ENCODE measurements at places on chromosomes 5 and 9. TPM values are rescaled to one million over a fixed set of nuclear protein-coding genes. Genes with fewer than 3 reads are reported as not detected.

DNA sequence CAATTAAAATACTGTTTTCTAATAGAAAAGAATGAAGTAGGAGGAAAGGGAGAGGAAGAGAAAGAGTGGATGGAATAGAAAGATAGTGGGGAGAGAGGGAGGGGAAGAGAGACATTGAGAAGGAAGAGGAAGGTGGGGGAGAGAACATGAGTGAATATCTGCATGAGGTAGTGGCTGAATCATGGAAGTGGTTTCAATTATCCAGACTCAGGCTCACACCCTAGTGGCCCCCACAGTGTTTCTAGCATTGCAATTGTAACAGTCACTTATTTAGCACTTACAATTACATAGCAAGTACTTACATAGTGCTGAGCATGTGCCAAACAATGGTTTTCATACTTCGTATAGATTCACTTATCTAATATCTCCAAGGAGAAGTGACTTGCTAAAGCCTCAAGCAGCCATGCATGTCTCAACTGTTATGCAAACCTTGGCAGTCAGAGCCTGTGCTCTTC is 72.7 kb downstream of the CAST start:
- peak overlapping the region; percentile 83 for H3K27ac ChIP-seq
- H3K4me3 ChIP-seq, result peak overlapping the region; percentile 39
- DNase-seq, result no peak
- H3K4me1 ChIP-seq, result peaks cover 18% of the 10 kb centered on the region
- H3K36me3 ChIP-seq, result peaks cover 9% of the 10 kb centered on the region

- H3K27ac ChIP-seq, result peak overlapping the region; percentile 71
- H3K4me1 ChIP-seq, result peaks cover 20% of the 10 kb centered on the region
- H3K4me3 ChIP-seq, result no peak overlapping the region
- DNase-seq, result no peak
- H3K36me3 ChIP-seq, result peaks cover 14% of the 10 kb centered on the region
- no peaks in the 10 kb centered on the region for H3K27me3 ChIP-seq
These were observed 14.2 kb downstream of the ANXA1 start for GRCh38 chr9:73165911-73166310.

BARHL1 gene
- total RNA-seq, result not detected

DNA sequence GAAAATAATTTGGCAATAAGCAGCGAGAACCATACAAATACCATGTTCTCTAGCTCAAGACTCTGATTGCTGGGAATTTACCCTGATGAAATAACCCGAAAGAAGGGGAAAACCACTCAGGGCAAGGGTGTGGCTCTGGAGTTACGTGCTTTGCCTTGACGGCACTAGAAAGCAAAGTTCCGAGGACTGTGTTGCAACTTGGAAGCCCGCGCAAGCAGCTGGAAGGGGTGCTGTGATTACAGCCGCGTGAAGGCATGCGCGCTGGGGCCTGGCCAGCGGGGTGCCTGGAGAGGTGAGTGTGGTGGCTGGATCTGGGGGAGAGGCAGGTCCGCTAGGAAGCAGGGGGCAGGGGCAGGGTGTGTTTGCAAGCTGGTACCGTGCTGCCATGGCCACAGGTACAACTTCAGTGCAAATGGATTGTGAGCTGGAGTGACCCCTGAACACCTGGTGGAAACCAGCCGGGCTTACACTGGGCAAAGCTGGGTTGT is 52.6 kb upstream of the CNOT6 start:
- H3K27ac ChIP-seq, result no peak overlapping the region
- DNase-seq, result no peak
- peaks cover 24% of the 10 kb centered on the region for H3K27me3 ChIP-seq

GRCh38 chr9:79115176-79115575 is 456.6 kb upstream of the TLE4 start:
- DNase-seq, result no peak
- H3K36me3 ChIP-seq, result no peaks in the 10 kb centered on the region
- H3K4me1 ChIP-seq, result no peaks in the 10 kb centered on the region
- H3K4me3 ChIP-seq, result no peak overlapping the region
- no peaks in the 10 kb centered on the region for H3K27me3 ChIP-seq

DNA sequence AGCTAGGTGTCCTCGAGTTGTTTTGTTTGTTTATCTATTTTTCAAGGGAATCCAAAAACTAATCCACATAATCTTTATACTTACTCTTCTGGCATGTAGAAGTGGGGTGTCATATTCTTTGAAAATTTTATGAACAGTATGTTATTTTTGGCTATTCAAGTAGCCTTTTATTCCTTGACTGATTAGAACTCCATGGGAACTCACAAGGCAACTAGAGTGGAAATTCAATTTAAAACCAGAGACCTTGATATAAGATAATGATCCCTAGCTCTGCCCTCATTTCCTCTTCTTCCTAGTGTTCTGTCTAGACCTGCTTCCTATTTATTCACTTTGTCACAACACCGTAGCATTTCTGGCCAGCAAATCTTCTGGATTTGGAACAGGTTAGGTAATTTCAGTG is 1123.7 kb upstream of the C9orf72 start:
- H3K27me3 ChIP-seq, result no peaks in the 10 kb centered on the region
- H3K4me3 ChIP-seq, result no peak overlapping the region
- no peak for DNase-seq
- H3K4me1 ChIP-seq, result no peaks in the 10 kb centered on the region
- H3K36me3 ChIP-seq, result no peaks in the 10 kb centered on the region

GRCh38 chr9:114405294-114406034 is 17.7 kb upstream of the AKNA start:
- peaks cover 2% of the 10 kb centered on the region for H3K36me3 ChIP-seq
- peak; percentile 72 for DNase-seq
- H3K4me1 ChIP-seq, result peaks cover 19% of the 10 kb centered on the region
- peak overlapping the region; percentile 36 for H3K4me3 ChIP-seq

- peak; percentile 17 for DNase-seq
- H3K27me3 ChIP-seq, result no peaks in the 10 kb centered on the region
These were observed 98.9 kb downstream of the CSNK1G3 start for GRCh38 chr5:123610665-123611405.

CCDC69 gene
- total RNA-seq, result 74.7 TPM

DNA sequence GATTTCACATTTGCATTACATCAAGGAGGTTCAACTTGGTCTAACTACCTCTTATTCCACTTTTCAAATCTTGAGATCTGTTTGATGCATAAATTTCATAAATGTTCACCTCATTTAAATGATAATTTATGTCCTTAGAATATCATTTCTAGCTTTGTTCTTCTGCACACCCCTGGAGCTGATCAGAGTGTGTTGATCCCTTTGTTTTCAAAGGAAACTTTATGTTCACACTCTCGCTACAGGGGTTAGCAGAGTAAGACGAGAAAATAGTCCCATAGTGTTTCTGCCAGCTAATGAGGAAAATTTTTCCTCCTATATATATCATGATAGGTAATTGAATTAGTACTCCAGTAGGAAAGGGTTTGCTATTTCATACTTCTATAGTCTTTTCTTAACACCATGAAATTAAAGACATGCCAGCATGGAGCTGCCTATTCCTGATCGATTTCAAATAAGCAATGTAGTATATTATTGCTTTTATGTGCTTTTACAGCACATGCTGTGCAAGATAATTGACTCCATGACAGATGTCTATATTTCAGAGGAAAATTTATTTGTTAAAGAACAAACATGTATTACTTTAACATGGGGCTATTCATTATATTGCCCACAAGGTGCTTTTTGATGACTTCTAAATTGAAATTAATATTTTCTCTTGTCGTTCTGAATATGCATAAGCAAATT is 4.8 kb upstream of the PAM start:
- H3K4me1 ChIP-seq, result peaks cover 10% of the 10 kb centered on the region
- H3K36me3 ChIP-seq, result no peaks in the 10 kb centered on the region
- no peak for DNase-seq
- H3K27me3 ChIP-seq, result peaks cover 26% of the 10 kb centered on the region
- H3K27ac ChIP-seq, result no peak overlapping the region
- no peak overlapping the region for H3K4me3 ChIP-seq

PGM5 gene
- 0.40 TPM for total RNA-seq

- H3K27me3 ChIP-seq, result peaks cover 52% of the 10 kb centered on the region
- H3K36me3 ChIP-seq, result no peaks in the 10 kb centered on the region
These were observed 335.6 kb downstream of the ZSWIM6 start for GRCh38 chr5:61667525-61668218.

GRCh38 chr5:151406322-151406947 is 41.0 kb upstream of the SLC36A1 start:
- H3K27ac ChIP-seq, result no peak overlapping the region
- H3K4me3 ChIP-seq, result no peak overlapping the region
- no peak for DNase-seq
- H3K4me1 ChIP-seq, result no peaks in the 10 kb centered on the region
- H3K36me3 ChIP-seq, result no peaks in the 10 kb centered on the region

DNA sequence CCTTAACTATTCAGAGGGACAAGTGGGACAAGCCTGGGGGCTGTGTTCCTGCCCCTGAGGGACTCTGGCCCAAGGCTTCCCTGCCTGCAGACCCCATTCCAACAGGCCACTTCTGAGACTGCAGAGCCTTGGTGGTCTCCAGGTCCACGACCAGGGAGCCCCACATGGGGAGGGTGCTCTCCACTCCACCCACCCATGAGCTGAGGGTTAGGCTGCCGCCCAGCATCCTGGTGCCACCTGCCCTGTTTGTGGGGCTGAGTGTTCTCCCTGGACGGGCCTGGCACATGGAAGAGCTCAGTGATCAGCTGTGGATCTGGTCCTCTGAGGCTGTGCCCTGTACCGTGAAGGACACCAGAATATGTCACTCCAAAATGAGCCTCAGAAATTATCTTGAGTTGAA is 2.5 kb upstream of the ABO start:
- H3K36me3 ChIP-seq, result peaks cover 4% of the 10 kb centered on the region
- H3K4me1 ChIP-seq, result peaks cover 3% of the 10 kb centered on the region
- peaks cover 41% of the 10 kb centered on the region for H3K27me3 ChIP-seq
- DNase-seq, result no peak
- no peak overlapping the region for H3K4me3 ChIP-seq

LOX gene
- not detected for total RNA-seq

GRCh38 chr5:157670662-157671591 is at the start of gene C5orf52:
TSS of gene C5orf52 (plus strand) at chr5:157671533. CDS start at chr5:157671615, 82 bp downstream.
- H3K36me3 ChIP-seq, result no peaks in the 10 kb centered on the region
- no peak for DNase-seq
- H3K4me1 ChIP-seq, result peaks cover 21% of the 10 kb centered on the region
- H3K27ac ChIP-seq, result peak within 1 kb of the TSS; percentile 93
- peaks cover 10% of the 10 kb centered on the region for H3K27me3 ChIP-seq

DNA sequence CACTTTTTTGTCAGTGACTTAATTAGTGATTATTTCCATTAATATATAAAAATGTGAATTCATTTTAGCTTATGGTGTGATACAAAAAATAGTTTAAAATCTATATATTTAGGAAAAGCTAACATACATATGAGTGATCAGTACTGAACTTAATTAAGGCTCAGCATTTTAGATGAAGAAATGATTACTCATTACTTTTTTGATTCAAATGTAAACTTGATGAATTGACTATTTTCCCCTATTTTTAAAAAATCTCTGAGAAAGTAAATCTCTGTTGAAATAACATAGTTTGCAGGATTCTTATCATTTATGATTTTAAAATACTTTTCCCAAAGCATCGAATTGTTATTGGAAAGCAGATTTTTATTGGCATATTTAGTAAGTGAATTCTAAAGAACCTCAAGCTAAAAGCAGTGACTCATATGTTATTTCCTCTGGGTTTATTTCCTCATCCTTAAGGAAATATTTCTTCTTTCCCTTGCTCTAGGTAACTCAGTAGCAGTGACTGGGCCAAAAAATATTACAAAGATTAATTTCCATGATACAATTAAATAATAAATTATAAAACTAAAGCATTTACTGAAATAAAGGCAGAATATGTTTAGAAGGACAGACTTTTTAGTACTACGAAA is 290.6 kb downstream of the FER start:
- no peak overlapping the region for H3K4me3 ChIP-seq
- DNase-seq, result no peak
- no peaks in the 10 kb centered on the region for H3K36me3 ChIP-seq
- no peaks in the 10 kb centered on the region for H3K4me1 ChIP-seq
- no peak overlapping the region for H3K27ac ChIP-seq

DNA sequence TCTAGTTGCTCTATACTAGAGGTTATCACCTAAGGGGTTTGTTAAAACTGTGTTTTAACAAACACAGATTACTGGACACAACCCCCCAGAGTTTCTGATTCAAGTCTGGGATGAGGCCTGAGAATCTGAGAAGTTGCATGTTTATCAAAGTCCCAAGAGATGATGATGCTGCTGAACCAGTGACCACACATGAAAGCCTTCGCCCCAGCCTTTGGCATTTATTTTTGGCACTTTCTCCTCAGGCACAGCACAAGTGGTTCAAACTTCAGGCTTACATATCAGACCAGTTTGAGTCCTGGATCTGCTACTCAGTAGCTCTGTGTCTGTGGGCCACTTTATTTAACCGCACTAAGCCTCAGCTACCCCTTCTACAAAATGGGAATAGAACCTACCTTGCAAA is 407.2 kb upstream of the PIK3R1 start:
- no peaks in the 10 kb centered on the region for H3K36me3 ChIP-seq
- no peak for DNase-seq
- H3K27me3 ChIP-seq, result peaks cover 24% of the 10 kb centered on the region
- H3K4me1 ChIP-seq, result peaks cover 5% of the 10 kb centered on the region
- no peak overlapping the region for H3K27ac ChIP-seq

DNA sequence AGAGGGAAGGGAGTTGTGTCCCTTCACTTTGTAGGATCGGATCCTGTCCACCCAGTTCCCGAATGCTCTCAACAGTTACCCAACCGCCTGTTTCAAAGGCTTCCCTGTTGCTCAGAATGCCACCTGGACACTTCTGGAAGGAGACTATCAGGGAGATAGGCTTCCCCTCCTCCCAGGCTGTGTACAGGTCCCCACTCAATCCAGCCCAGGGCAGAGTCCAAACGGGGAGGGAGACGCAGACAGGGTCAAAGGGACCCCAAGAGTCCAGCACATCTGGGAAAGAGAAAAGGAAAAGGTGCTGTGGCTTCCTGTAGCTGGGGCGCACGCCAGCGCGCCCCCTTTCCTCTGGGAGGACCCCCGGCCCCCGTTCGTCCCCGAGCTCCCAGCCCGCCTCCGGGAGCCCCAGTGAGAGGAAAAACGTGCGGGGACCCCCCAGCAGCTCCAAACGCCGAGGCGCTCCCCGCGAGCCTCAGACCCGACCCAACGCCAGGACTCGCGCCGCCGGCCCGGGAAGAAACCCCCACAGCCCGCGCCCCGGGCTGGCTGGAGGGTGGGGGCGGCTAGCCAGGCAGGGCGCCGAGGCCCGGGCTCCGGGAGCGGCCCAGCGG is 640 bp downstream of the SURF4 start:
- H3K27ac ChIP-seq, result peak overlapping the region; percentile 98
- peaks cover 37% of the 10 kb centered on the region for H3K4me1 ChIP-seq
- peaks cover 4% of the 10 kb centered on the region for H3K36me3 ChIP-seq
- H3K27me3 ChIP-seq, result no peaks in the 10 kb centered on the region
- H3K4me3 ChIP-seq, result peak overlapping the region; percentile 93

DNA sequence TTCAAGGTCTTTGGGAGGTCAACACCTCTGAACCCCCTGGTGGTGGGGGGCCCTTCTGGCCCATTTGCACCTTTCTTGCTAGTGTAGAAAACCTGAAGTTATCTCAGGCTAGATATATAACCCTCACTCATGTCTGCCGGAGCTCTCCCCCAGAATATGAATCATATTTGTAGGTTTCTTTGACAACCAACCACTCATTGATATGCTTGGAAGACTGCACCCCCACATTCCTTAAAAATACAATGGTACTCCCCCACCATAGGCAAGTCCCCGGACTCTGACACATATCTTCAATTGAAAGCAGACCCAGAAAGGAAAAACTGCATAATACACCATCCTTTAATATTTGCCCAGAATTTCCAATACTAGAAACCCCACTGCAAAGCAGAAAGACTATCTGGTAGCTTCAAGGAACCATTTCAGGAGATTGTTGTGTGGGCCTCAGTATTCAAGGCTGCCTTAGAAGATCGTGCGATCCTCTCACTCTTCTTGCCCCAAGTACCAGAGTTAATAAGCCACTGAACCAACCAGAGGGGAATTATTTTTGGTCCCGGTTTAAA is 978 bp upstream of the UBE2B start:
- no peaks in the 10 kb centered on the region for H3K27me3 ChIP-seq
- DNase-seq, result no peak
- H3K4me3 ChIP-seq, result peak overlapping the region; percentile 94
- peaks cover 6% of the 10 kb centered on the region for H3K36me3 ChIP-seq
- peak overlapping the region; percentile 98 for H3K27ac ChIP-seq
- H3K4me1 ChIP-seq, result peaks cover 43% of the 10 kb centered on the region

Data from T-helper 17 cell (primary cell).